T1000 (cell line): ENCODE measurements at places on chromosomes 16 and 17.

GRCh38 chr17:73941919-73942530 lies 261.5 kb upstream of the RPL38 start:
- no peak for DNase-seq

DNA sequence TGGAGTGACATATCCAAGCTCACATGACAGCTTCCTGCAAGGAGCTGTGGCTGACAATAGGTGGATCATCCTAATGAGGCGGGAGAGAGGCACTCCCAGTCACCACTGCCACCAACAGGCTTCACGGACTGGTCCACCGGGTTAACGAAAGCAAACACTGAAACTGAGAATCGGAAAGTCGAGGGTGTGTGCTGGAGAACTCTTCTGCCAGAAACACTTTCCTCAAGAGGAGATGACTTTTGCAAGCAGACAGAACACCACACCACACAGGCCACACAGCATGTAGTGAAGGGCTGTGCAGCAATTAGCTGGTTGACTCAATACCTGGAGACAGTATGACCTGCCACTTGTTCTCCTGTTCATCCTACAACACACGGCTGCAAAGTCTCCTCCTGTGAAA lies 53.0 kb upstream of the DNAJA2 start:
- DNase-seq: no peak

DNA sequence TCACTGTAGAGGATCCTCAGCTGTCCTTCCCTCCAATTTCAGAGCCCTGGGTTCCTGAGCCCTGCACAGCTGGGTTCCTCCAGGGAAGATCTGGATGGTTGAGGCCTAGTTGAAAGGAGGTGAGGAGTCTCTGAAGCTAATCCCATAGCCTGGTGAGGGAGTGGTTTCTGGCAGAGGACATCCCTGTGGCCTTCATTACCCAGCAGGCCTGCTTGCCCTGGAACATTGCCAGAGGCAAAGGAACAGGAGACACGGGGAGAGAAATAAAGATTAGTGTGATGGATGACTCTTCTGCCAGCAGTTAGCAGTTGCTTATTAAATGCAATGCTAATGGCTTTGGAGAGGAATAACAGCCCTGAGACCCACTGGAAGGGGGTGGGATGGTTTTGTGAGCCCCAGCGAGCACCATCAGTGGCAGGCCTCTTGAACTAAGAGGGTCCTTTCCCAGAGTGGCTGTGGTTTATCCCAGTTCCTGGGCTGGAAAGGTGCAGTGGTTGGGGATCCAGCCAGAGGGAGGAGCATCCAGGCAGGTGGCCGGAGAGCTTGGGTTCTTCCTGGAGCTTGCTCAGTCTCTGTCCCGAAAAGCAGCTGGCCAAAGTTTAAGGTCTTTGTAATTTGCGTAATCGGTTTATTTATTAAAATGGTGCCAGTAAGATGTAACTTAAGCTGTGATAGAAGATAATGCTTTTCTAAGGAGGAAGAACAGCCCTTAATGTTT lies 209.7 kb downstream of the CCDC182 start:
- no peak for DNase-seq

DNA sequence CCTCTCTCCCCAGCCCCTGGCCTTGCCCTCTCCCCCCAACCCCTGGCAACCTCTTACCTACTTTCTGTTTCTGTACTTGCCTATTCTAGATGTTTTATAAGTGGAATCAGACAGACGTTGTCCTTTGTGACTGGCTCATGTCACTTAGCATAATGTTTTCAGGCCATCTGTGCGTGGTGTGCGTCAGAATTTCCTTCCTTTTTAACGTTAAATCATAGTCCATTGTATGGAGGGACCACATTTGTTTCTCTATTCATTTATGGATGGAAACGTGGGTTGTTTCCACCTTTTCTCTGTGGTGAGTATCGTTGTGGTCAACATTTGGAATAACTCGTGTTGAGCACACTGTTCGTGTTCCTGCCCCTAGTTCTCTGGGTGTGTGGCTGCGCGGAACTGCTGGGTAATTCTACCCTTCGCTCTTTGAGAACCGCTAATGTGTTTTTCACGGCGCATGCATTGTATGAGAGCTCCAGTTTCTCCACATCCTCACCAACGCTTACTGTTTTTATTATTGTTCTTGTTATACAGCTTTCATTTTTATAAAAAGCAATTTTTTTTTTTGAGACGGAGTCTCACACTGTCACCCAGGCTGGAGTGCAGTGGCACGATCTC lies 26.3 kb downstream of the ACTG1 start:
- DNase-seq: no peak

DNA sequence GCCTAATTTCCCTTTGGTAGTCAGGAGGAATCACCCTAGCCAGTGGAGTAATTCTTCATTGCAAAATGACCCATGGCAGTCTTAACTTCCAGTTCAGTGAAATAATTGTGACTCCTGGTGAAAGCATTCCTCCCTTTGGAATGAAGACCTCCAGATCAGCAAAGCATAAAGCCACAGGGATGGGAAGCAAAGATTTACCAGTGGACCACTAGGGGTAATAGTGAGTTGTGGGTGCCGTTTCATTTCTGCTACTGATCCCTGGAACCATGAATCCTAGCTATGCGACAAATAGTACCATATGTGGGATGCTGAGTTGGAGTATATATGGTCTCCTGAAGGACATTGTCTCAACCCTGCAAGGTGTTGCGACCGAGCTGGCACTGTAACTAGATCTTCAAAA lies 13.7 kb downstream of the DYNLL2 start:
- no peak for DNase-seq
